Uterus (tissue), 4 donors: ENCODE measurements at places on chromosomes 6 and 20. TPM values are rescaled to one million over a fixed set of nuclear protein-coding genes. Genes with fewer than 3 reads are reported as not detected.

GRCh38 chr20:9515214-9515585 is 810 bp downstream of the LAMP5 start:
- DNase-seq = no peak
- H3K27me3 ChIP-seq = peaks cover 12% of the 10 kb centered on the region
- no peak overlapping the region for H3K4me3 ChIP-seq
- no peak overlapping the region for H3K27ac ChIP-seq
- H3K36me3 ChIP-seq = no peaks in the 10 kb centered on the region
- H3K4me1 ChIP-seq = no peaks in the 10 kb centered on the region

DNA sequence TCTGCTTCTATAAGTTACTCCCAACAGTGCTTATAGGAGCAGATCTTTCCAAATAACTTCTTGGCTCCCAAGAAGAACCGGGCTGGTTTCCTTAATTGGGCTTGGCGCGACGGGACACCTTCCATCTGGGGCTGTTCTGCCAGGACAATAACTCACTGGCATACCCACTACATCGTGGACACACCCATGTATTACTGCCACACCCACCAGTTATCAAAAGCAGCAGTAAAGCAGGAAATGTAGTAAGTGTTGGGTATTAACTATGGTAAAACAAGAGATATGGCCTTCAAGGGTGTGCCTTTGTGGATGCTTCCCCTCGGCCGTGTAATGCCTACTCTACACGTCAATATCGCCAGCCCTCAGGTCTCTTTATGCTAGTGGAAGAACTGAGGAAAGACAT is 24.7 kb downstream of the CNKSR3 start:
- peak overlapping the region; percentile 35 for H3K27ac ChIP-seq
- H3K27me3 ChIP-seq = no peaks in the 10 kb centered on the region
- no peak for DNase-seq
- no peak overlapping the region for H3K4me3 ChIP-seq
- H3K36me3 ChIP-seq = no peaks in the 10 kb centered on the region

GRCh38 chr20:48301189-48301588 is 515.9 kb upstream of the SULF2 start:
- H3K27me3 ChIP-seq = no peaks in the 10 kb centered on the region
- no peak overlapping the region for H3K4me3 ChIP-seq
- H3K27ac ChIP-seq = no peak overlapping the region
- peaks cover 5% of the 10 kb centered on the region for H3K4me1 ChIP-seq

GRCh38 chr20:52130406-52130805 is 61.2 kb downstream of the ZFP64 start:
- H3K27me3 ChIP-seq = no peaks in the 10 kb centered on the region
- H3K4me1 ChIP-seq = no peaks in the 10 kb centered on the region
- no peak overlapping the region for H3K27ac ChIP-seq
- no peaks in the 10 kb centered on the region for H3K36me3 ChIP-seq
- H3K4me3 ChIP-seq = no peak overlapping the region

DNA sequence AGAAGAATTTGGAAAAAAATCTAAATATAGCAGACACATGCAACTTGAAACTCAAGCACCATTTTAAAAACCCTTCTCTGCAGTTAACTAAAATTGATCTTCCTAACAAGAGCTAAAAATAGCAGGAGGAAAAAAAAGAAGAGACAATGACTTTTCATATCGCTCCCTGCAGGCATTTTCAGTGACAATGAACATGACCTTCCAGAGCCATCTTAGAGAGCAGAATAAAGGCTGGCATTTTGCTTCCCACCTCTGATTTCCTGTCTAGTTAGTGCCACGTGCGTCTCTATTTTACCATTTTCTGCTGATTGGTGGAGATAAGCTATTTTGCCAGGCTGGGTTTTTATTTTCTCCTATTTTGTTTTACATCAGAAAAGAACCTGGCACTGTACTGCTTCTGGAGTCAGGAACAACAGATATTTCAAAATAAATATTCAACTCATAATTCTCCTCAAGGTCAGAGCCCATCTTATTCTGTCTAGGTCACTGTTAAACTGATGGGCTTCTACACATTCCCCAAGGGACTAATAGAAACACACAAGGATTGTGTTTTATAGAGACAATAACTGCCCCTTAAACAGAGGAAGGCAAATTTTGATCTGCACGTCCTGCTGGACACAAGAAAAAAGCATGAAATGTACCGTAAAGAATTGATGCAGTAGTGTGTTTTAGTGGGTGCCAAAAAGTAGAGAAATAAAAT is 70.2 kb upstream of the ENPP5 start:
- H3K27ac ChIP-seq = no peak overlapping the region
- H3K4me1 ChIP-seq = no peaks in the 10 kb centered on the region
- no peaks in the 10 kb centered on the region for H3K27me3 ChIP-seq
- H3K4me3 ChIP-seq = no peak overlapping the region

Gene CCN6
- total RNA-seq = not detected

Gene C20orf141
- not detected for total RNA-seq
